ENCODE measurements at places on chromosomes 3 and 15.

DNA sequence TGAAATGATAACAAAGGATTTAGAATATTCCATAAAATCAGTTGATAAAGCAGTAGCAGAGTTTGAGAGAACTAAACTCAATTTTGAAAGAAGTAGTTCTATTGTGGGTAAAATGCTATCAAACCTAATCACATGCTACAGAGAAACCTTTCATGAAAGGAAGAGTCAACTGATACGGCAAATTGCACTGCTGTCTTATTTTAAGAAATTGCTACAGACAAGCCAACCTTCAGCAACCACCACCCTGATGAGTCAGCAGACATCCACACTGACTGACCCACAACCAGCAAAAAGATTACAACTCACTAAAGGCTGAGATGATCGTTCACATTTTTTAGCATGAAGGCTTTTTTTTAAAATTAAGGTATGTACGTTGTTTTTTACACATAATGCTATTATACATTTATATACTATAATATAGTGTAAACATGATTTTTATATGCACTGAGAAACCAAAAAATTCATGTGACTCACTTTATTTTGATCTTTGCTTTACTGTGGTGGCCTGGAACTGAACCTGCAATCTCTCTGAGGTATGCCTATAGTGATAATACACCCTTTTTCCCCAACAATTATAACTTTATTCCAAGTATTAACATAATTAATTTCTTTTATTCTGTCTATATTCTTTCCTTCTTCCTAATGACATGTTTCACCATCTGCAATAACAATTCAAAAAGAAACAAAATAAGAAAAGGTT, 109.9 kb downstream of the TBC1D5 start:
- DNase-seq = no peak

DNA sequence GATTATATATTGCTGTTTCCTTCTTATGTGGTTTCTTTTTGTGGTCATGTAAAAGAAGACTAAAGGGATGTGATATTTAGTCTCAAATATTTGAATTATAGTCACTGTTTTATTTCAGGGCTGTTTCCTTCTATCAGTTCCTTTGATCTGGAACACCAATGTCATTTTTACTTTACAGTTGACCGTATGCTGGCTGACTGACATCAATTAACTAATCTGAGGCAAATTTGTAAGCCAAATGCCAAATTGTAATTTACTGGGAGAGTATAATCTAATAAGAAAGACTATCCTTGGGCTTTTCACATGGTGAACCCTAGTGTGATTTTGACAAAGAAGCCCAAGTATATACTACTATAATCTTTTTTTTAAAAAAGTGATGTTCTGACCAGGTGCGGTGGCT, 87.6 kb downstream of the TMEM108 start:
- DNase-seq = no peak

- DNase-seq = no peak
Measured at GRCh38 chr3:67093305-67093704, 95.2 kb downstream of the KBTBD8 start.

- no peak for DNase-seq
Measured at GRCh38 chr3:17850448-17850847, 108.0 kb upstream of the TBC1D5 start.

DNA sequence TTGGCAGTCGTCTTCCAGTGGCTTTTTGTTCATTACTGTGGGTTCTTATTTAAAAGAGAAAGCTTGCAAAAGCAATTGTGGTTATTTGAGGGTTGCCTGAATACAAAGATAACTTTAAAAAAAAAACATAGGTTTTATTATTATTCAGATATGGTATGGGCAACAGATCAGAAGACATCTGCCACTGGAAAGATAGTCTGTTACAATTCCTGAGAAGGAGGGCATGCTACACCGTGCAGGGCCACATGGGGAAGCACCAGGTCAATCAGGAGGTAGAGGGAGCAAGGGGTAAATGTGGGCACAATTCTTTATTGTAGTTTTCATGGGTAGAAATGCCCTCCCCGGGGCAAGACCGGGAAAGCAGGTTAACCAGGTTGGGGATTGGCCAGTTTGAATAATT, 46.5 kb downstream of the BBS4 start:
- DNase-seq = no peak

DNA sequence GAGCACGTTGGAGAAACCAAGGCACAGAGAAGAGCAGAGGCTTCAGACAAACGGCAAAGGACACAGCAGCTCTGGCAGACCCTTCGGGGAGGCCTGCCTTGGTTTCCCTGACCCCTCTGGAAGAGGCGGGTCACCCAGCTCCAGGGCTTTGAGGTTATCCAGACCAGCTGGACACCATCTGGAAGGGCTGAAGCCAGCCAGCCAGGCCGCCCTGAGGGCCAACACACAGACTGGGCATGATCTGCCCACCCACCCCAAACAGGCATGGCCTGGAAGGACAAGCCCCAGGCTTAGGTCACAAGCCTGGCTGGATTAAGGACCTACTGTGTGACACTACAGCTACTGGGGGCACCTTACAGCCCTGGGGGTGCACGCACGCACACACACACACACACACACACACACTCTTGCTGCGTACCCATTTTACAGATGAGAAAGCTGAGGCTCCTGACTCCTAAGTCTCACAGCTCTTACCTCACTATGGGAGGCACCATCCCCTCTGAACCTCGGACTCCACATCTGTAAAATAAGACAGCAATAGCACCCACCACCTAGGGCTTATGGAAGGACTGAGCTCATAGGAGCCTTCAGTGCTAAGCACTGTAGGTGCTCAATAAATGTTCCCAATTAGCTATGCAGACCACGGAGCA, 10.8 kb downstream of the PLXND1 start:
- DNase-seq = no peak

GRCh38 chr3:127708837-127709236, 36.1 kb downstream of the ABTB1 start:
- DNase-seq = no peak

DNA sequence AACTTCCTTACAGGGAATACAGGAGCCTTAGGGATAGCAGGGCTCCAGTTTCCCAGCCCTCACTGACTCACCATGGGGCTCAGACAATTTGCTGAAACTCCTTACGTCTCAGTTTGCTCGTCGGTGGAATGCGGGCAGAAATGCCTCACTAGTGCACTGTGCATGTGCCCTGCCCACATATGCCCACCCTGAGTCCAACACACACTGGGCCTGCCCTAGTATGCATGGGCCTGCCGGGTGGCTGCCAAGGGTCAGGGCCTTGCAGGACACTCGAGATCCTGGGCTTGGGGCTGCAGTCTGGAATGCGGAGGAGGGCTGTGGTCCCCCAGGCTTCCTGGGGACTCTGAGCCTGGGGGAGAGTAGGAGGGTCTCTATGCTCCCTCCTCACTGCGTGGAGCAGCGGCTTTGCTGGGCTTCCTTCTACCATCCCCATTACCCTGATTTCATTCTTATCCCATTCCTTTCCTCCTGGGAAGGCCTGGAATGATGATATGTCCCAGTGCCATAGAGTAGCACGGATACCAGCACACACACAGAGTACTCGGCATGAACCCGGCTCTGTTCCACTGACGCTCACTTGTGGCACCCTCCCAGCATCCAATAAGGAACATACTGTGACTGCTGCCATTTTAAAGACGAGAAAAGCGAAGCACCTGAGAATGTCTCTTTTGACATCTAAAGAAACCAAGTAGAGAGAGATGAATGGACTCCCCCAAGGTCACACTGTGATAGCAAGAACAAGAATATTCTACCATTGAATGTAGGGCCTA, 124.2 kb downstream of the ASB7 start:
- no peak for DNase-seq

- DNase-seq = no peak
Measured at GRCh38 chr3:157948605-157949383, 157.4 kb downstream of the SHOX2 start.

- no peak for DNase-seq
Measured at GRCh38 chr15:83318861-83319415, 34.5 kb upstream of the BNC1 start.

DNA sequence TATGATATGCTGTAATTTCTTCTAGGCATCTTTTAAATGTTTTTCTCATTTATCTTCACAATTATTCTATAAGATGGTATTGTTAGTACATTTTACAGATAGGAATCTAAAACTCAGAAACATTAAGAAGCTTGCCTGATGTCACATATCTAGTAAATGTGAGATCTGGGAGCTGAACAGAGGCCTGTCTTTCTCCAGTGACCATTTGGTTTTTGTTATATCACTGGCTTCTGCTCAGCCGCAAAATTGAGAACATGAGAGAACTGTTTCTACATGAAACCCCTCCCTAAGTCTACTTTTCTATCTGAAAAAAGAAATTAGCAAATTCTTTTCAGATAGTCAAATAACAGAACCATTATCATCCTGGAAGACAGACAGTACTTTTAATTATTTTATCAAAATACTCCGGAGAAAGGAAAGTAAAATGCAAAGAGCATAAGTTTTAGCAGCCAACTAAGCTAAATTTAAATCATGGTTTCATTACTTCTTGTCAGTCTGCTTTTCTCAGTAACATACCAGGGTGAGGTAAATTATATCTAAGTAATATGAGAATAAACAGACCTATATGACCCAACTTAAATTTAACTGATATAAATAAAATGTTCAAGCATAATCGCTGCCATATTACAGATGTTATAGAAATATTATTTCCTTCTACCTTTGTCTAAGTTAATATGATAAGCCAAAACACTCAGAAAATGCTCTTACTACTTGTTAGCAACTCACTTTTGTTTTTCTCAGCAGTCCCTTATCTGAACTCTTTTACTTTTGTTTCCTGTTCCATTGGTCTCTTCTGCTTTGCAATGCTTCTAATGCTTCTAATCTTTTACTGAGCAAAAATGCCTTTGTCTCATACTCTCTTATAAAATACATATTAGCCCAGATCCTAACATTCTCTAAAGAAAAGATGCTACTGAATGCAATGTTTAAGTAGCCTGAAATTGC, 68.0 kb upstream of the MBNL1 start:
- no peak for DNase-seq

DNA sequence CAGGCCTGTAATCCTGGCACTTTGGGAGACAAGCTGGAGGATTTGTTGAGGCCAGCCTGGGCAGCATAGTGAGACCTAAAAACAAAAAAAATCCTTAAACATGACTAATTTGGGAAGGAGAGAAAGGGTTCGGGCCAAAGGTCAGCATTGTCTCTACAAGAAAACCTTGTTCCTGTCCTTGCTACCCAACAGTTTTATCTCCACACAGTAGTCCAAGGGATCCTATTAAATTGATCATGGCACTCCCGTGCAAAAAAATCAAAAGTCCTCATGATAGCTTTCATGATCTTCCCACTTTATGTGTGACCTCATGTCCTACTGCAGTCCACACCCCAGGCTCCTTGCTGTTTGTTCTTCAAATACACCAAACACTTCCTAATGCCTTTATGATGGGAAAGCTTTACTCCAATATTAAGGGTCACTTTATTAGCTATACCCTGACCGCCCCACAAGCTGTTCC, 4.2 kb downstream of the RPL15 start:
- DNase-seq = no peak

DNA sequence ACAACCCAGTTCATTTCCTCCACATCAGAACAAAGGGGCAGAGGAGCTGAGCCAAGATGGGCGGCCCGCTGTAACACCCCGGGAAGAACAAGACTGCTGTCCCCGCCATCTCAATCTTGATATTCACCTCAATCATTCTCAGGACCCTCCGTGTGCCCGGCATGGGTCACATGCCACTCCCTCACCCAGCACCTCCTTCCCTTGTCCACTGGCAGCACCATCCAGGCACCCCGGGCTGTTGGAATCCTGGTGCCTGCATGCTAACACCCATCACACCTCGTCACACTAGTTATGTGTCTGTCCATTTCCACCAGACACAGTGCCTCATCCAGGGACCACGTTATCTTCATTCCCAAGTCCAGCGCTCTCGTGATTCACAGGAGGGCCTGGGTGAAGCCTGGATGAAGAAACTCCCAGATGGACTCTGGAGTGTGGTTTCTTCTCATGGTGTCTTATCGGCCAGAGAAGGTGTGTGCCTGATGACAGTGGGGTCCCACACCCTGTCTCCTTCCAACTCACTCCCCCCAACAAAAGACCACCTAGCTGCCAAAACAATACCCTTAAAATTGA, 16.7 kb downstream of the MEGF11 start:
- DNase-seq = no peak

GRCh38 chr3:27079427-27080257, 289.5 kb downstream of the NEK10 start:
- DNase-seq = no peak

GRCh38 chr3:156840826-156841689, 14.9 kb downstream of the LEKR1 start:
- no peak for DNase-seq

DNA sequence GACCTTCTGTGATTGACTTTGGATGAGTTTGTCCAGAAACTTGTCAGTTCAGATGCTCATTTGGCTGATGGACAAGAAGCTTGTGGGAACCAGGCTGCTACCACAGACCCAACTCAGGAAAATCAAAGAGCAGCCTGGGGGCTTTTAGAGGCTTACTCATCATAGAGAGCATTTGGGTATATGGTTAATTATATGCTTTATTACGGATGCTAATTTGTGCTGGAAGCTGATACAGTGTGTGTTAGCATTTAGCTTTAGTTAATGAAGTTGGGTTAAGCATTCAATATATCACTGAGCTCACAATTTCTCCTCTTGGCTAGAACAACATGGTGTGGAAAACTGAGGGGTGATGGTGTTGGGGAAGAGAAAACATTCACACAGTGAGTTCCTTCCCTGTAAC, 664.2 kb upstream of the CFAP20DC start:
- no peak for DNase-seq

DNA sequence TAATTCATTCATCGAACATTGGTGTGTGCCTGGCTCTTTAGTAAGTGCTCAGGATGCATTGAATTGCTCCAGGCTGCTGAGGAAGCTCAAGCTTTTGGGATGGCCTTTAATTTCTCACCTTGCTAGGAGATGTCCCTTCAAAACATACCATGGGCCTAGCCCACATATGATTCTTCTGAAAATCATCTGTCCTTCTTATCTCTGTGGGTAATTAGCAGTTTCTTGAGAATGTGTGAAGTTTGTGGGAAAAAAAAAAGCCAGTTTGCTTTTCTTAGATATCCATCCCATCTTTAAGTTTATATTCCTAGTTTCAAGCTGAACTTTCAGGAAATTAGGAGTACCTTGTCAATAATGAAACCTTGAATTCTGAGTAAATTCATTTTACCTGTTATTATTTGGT, 532.3 kb upstream of the SUCLG2 start:
- no peak for DNase-seq

DNA sequence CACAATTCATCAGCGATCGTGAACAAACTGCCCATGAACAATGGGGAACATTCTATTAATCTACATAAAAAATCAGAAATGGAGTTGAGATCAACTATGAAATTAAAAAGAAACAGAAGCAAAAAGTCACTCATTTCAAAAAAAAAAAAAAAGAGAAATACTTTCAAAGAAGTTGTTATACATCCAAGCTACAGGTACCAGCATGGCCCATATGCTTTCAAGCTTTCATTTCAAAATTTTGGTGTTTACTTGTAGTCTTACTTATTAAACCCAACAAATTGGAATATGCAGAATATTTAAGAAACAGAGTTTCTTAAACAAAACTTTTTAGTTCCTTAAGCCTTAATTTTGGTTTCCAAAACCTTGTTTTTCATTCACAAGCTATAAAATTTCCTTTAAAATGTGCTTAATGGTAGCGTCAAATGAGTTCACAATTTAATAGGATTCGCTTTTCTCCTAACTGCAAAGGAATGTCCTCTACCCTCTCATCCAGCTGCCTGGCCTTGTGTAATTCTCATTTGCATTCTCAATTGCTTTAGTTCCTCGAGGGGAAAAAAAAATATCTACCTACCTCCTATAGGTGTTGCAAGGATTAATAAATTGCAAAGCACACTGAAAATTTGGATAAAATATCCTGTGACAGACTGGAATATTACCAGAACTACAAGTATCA, 565.2 kb downstream of the ROBO1 start:
- no peak for DNase-seq

All from activated CD8-positive, alpha-beta memory T cell treated with anti-CD3 and anti-CD28 coated beads, Interleukin-2, amount 50 U/mL, for 48 hours (primary cell).